ENCODE measurements at places on chromosomes 11 and 22.

DNA sequence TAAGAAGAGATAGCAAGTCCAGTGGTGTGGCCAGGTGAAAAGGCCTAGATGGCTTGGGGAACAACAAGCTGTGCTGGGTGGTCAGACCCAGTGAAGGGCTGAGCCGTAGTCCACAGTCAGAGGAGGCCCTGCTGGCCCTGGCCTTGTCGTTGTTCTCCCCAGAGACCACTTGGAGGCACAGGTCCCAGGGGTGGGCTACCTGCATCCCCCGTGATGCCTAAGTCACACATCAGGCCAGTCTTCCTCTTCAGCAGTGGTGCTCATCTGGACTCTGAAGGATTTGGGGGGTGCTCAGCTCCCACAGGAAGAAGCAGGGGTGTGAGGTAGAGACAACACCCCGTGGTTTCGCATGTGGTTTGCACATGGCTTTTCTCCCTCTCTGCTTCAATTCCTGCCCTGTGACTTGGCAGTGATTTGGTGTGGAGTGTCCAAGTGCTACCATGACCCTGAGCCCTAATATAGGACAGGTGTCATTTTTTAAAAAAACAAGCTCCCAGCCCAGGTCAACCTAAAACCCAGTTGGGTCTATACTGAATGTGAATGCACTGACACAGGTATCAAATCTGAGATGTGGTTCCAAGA is 51.0 kb downstream of the ALX4 start:
- no peak for DNase-seq

GRCh38 chr11:17921659-17922415 is 91.0 kb downstream of the SERGEF start:
- no peak for DNase-seq

DNA sequence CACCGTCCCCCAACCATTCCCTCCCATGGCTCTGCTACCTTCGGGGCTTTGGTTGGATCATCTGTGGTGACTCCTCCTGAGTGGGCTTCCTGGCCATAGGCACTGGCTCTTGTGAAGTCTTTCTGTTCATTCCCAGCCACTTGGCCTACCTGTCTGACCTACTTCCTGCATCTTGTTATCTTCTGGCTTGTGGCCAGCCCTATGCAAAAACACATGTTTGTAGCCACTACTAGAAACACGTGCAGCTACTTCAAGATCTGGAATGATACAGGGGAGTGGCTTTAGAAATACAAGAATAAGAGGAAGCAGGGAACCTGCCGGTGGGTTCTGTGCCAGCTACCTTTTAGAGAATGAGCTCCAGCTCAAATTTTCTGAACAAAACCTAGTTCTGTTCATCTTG is 20.9 kb downstream of the RCOR2 start:
- DNase-seq = no peak

GRCh38 chr11:111722501-111722900 is 43.7 kb downstream of the PPP2R1B start:
- DNase-seq = no peak

DNA sequence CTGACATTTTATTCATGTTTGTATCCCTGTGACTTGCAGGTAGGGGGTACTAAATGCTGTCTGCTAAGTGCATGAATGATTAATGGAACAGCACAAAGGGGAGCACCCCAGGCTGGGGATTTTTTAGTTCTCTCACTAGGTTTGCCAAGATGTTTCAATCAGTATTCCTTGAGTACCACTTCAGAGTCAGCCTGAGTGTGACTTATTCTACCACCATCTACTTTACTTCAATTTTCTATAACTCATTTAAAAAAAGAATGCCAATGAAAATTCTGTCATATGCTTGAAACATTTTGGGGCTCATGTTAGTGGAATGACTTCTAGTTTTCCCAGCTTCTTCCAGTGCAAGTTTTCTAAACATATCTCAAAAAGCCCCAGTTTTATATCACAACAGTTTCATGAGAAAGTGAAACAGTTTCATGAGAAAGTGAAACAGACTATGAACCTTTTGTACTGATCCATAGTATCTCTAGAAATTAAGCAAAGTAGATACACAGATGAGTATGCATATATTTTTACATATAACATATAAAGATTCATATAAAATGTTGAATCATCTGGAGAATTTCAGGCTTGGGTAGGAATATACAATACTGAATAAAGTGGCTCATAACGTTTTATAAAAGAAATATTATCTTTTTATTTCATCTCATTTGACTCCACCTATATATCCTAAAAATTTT is 252.4 kb downstream of the GRM5 start:
- DNase-seq = no peak

DNA sequence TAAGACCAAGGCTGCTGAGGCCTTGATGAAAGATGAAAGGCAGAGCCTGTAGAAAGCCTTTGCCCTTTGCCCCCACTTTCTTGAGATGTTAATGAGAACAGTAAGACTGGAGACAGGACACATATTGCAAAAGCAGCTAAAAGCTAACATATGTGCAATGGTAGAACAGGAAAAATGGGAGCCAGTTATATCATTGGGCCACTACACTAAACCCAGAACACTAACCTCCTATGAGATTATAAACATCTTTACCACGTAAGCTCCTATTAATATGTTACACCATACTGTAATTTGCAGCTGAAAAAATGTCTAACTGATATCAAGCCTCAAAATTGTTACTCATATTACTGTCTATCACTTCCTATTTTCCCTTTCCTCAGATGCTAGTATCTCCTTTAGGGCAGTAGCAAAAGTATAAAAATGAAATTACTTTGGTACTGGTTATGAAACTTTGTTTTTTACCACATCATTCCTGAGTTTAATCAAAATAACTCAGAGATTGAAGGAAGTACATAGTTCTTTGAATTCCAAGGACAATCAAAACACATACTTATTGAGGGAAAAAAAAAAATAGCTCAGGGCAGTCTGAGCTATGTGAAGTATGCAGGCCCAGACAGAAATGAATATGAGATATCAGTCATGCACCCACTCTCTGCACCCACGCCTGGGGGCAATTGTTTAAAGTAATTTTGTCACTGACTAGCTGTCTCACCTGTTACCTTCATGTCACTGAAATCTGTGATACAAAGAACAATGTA is 9.1 kb downstream of the HPS5 start:
- DNase-seq = no peak

DNA sequence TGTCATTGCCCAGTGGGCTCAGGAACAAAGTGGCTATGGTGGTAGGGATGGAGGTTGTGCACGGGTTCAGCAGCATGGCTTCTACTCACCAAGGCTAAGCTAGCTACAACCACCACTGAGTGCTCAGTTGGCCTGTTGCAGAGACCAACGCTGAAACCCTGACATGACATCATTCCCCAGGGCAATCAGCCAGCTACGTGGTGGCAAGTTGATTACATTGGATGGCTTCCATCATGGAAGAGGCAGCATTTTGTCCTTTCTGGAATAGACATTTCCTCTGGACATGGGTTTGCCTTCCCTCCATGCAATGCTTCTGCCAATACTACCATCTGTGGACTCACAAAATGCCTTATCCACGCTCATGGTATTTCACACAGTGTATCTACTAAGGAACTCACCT is 634.3 kb downstream of the OPCML start:
- peak; percentile 11 for DNase-seq

- DNase-seq = peak; percentile 92
Observed at GRCh38 chr22:19806213-19807160, 45.9 kb downstream of the TBX1 start.

DNA sequence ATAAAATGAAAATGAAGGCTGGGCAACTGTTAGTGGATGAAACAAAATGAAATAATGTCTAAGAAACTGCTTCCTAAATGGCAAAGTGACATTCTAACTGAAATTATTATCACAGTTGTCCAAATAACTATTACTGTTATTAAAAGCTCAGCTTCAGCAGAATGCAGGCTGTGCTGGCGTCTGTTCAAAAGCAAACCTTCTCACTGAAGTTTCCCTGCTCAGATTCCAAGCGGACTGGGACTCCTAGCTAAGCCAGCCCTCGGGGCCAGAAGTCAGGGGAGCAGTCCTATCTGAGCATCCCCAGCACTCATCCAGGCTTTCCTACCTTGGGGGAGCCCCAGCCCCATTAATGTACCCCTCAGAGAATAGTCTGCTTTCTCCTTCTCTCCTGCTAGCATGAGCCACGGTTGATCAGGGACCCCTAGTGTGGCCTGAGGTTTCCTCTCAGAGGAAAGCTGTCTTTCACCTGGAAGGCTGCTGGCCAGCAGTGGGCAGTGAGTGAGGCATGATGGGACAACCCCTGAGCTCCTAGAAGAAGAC is 1167.3 kb downstream of the TBC1D22A start:
- DNase-seq = no peak

- DNase-seq = no peak
Observed at GRCh38 chr11:33635161-33635560, 65.5 kb downstream of the C11orf91 start.

DNA sequence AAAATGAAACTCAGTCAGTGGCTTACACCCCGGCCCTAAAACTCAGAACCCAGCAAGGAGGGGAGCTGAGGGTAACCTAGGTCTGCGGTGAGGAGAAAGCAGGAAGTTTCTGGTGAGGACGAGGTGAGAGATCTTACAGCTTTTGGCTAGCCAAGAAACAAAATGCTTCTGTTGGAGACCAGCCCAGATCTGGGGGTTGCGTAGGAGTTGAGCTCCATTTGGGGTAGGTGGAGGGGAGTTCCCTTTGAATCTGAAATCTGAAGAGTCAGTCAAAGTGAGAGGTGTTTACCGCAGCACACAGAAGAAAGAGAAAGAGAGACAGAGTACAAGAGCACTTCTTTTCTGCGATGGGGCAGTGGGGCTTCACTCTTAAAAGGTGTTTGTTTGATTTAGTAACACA is 29.6 kb downstream of the EHF start:
- DNase-seq = no peak

GRCh38 chr11:1298695-1299492 is 10.5 kb downstream of the TOLLIP start:
- DNase-seq = no peak

- no peak for DNase-seq
Observed at GRCh38 chr11:9858218-9858617, 194.3 kb downstream of the SWAP70 start.

DNA sequence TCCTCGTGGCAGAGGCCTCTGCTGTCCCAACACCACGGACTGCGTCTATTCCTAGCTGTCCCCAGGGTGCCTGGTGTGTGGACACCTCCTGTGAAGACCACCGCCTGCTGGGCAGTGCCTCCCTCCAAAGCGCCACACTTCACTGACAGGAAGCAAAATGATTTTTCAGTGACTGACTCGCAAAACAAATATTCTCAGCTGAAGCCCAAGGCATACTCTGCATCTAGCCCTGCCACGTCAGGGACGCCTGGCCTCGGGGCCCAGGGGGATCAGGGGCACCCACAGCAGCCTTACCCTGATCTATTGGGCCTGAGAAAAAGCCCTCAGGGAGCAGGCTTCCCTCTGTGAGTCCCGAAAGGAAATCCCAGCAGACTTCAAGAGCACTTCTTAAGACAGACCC is 2.2 kb downstream of the BRD1 start:
- no peak for DNase-seq

- DNase-seq = no peak
Observed at GRCh38 chr11:61966734-61967115, 709 bp downstream of the FTH1 start.

DNA sequence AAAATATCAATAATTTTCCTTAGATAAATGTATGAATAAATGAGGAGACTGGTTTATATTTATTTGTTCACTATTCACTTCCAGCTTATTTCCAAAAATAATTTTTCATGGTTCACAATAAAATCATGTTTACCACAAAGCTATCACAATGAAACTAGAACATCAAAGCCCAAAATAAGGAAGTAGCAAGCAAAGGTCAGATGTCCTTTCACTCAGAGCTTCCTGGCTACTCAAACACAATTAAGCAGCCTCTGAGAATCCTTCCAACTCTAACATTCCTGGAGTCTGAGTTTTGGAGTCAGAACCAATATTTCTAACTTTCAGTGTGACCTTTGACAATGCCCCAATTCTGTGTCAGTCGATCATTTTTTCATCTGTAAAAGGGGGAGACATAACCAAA is 527.0 kb downstream of the SOX6 start:
- no peak for DNase-seq

DNA sequence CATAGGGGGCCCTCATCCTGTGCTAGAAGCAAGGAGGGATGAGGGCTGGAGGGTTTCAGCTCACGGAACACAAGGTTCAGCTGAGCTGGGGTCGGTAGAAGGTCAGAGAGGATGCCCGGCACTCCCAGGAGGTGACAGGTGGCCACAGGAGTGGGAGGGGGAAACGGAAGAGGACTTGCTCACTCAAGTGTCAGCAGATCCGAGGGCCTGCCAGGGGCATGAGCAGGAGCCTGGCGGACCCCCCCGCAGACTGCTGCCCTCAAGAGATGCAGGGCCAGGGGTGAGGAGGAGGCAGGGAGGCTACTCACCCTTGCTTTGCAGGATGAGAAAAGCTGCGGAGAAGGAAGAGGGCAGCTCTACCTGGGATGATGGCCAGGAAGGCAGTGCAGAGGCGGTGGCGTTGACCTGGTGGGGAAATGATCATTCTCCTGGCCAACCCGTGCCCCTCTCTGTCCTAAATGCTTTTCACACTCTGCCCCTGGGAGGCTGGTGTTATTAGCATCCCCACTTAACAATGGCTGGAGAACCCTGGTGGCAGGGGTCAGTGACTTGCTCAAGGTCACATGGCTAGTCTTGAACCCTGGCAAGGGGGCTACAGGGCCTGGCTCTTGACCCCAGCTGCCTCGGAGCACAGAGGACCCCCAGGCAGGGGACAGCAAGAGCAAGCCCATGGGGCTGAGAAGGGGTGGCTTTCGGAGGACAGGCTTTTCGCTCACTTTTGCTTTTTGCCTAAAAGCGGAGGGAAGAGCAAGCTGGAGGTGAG is 30.1 kb upstream of the CSNK1E start:
- no peak for DNase-seq

DNA sequence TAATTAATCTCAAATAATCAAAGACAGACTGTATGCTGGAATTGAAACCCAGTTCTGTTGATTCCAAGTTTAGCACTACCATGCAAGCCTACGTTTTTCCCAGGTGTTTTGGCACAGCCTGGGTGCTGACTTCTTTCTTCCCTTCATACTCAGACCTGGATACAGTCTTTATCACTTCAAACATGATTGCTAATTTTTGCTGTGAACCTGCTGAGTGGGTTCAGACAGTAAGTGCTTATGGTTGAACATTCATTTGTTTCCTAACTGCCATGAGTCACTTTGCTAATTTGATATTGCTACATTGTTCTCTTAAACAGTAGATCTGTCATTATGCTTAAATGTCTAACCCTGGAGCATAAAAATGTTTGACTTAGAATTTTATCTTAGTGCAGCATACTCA is 12.2 kb downstream of the PAAF1 start:
- no peak for DNase-seq

DNA sequence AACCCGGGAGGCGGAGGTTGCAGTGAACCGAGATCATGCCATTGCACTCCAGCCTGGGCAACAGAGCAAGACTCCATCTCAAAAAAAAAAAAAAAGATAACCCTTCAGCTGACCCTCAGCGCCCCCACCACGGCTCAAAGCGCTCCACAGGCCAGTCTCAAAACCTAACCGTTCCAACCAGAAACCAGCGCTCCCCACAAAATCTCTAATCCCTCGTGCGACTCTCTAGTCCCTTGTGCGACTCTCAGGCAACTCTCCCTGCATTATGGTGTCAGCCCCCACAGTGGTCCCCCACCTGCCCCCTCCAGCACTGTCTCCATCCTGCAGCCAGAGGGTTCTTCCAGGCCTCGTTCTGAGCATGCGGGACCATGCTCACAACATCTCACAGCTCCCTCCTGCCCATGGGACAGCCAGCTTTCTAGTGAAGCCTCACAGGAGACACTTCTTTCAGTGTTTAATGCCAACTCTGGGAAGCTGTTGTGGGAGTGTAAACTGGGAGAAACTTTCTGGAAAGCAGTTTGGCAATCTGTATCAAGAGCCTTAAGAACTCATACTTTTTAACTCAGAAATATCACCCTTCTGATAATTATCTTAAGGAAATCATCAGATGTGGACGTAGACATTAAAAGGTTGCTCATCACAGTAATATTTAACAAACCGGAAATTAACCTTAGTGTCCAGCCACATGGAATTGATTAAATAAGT is 4.2 kb upstream of the RASGRP2 start:
- DNase-seq = no peak
